ENCODE measurements at places on chromosomes 2 and 18. TPM values are rescaled to one million over a fixed set of nuclear protein-coding genes. Genes with fewer than 3 reads are reported as not detected.
A peak's percentile ranks its signal among the peaks of the same experiment; 100 is the strongest.

Gene NDC80
- total RNA-seq: not detected

Gene ZNF804A
- total RNA-seq: not detected

DNA sequence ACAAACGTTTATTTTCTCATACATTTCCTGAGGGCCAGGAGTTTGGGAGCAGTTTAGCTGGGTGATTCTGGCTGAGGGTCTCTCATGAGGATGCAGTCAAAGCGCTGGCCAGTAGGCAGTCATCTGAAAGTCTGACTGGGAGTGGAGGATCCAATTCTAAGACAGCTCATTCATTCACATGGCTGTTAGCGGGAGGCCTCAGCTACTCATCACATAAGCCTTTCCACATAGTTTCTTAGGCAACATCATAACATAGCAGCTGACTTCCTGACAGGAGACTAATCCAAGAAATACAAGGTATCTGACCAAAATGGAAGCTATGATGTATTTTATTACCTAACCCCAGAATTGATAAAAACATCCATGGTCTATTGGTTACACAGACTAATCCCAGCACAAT lies 2.9 kb upstream of the MRPL44 start:
- DNase-seq: no peak

- DNase-seq: no peak
These were observed 70.2 kb downstream of the HRH4 start for GRCh38 chr18:24530630-24531111.

DNA sequence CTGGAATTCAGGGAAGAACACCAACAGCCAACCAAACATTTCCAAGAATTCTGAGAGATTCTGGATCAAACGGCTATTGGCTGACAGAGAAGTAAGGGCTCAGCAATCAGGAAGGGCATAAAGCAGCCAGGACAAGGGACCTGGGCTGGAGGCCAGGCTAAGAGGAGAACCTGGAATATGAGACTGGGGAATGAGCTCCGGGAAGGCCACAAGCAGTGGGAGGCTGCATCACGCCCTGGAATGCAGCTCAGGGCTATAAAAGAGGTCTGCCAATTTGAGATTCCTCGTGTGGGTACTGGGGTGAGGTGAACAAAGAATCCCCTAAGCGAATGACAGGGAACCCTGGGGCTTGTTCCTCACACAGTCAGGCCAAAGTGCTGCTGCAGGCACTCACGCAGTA lies 60.4 kb downstream of the ANO7 start:
- no peak for DNase-seq

- DNase-seq: no peak
These were observed 58.8 kb downstream of the RNF144A start for GRCh38 chr2:6975988-6976387.

GRCh38 chr2:8684878-8685696 lies 3.2 kb downstream of the ID2 start:
- DNase-seq: peak; percentile 91

DNA sequence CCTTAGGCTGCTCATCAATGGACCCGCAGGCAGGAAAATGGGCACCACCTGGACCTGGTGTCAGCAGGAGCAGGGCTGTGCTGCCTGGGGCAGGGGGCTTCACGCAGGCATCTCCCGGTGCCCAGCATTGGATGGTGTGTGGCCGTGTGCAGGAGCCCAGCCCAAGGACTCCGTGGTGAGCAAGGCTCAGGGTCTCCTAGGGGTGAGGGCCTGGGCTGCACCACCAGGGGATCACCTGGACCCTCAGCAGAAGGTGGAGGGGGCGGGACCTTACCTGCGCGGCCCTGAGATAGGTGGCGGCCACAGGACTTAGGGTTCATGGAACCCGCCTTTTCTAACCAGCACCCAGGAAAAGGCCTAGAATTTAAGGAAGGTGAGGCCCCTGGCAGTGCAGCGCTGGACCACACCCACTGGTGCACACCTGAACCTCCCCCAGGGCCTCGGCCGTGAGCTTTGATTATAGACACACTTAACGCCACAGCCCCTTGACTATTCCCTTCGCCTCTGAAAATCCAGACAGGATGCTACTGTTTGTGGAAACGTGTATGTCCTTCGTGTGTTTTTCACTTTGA lies 89.0 kb downstream of the TMEM18 start:
- DNase-seq: no peak

DNA sequence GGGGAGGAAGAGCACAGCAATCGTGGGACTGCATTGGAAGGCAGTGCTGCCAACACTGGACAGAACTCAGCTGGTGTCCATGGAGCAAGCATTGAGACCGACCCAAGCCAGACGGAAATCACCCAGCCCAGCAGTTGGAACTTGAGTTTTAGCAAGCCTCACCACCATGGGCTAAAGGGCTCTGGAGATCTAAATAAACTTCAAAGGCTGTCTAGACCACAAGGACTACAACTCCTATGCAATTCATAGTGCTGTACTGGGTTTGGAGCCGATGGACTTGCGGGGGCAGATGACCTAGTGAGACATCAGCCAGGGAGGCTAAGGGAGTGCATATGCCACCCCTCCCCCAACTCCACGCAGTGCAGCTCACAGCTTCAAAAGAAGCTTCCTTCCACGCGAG lies 243.6 kb upstream of the SLC39A10 start:
- no peak for DNase-seq

DNA sequence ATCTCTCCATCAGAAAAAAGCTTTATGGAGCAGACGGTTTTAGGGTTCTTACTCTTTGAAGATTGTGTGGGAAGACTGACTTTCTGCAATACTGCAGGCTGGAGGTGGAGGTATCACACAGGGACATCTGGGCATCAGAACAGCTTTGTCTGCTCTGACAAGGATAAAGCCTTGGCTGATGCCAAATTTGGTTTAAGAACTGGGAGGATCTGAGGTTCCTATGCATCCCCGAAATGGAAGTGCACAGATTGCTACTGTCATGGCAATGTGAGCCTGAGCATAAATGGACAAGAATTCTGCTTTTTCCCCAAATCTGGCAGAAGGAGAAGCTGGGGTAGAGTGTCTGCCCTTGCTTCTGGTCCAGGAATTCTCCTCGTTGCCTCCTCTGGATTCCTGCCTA lies 424.3 kb downstream of the SLC4A3 start:
- no peak for DNase-seq

GRCh38 chr2:182717816-182718215 lies 1.8 kb downstream of the DNAJC10 start:
- no peak for DNase-seq

- DNase-seq: no peak
These were observed 45.1 kb downstream of the DHX57 start for GRCh38 chr2:38830526-38831159.

GRCh38 chr2:26299471-26300101 lies 46.4 kb upstream of the SELENOI start:
- no peak for DNase-seq

- no peak for DNase-seq
These were observed 196.9 kb downstream of the MREG start for GRCh38 chr2:215816424-215816823.

Data from right lobe of liver (tissue), 6 donors.